Central memory CD4-positive, alpha-beta T cell (primary cell): ENCODE measurements at places on chromosomes 6 and 20.
A peak's percentile ranks its signal among the peaks of the same experiment; 100 is the strongest.

GRCh38 chr6:71588490-71588889, 297.9 kb upstream of the RIMS1 start:
- DNase-seq, result no peak

GRCh38 chr6:36129941-36130666, at the start of gene MAPK13:
TSS of gene MAPK13 (plus strand) at chr6:36130513. CDS start at chr6:36130583, 70 bp downstream.
- DNase-seq, result no peak

DNA sequence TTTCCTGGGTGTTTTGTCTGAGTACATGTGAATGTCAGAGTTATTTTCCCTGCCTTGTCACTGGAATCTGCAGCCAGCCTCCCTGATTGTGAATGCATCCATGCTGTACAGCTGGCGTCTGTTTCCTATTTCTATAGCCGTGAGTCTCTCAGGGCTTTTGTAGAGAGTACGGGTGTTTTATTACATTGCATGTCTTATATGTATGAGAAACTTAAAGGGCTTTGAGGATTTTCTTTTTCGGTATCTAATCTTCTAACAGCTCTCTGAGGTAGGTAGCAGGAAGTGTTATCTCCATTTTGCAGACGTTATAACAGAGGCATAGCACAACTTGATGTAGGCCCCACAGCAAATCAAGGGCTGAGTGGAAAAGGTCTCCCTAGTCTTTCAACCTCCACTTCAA, 272.9 kb downstream of the PRL start:
- DNase-seq, result no peak

GRCh38 chr6:52983159-52983848, 11.8 kb downstream of the GSTA4 start:
- DNase-seq, result no peak

DNA sequence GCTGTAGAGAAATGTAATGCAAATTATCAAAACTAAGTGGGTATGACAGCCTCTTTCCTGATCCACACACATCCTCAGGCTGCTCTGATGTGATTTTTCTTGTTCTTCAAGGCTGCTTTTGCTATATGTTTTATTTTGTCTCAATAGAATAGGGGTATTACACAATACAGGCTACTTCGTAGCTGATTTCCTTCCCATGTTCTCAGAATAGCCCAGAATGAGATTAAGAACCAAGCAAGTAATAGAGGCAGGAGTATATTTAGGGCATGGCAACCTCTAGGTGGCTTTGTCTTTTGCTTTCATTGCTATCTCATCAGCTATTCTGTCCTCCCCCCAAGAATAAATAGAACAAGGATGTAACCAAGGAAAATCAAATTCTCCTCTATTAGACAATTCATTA, 241.8 kb downstream of the ALDH8A1 start:
- DNase-seq, result no peak

DNA sequence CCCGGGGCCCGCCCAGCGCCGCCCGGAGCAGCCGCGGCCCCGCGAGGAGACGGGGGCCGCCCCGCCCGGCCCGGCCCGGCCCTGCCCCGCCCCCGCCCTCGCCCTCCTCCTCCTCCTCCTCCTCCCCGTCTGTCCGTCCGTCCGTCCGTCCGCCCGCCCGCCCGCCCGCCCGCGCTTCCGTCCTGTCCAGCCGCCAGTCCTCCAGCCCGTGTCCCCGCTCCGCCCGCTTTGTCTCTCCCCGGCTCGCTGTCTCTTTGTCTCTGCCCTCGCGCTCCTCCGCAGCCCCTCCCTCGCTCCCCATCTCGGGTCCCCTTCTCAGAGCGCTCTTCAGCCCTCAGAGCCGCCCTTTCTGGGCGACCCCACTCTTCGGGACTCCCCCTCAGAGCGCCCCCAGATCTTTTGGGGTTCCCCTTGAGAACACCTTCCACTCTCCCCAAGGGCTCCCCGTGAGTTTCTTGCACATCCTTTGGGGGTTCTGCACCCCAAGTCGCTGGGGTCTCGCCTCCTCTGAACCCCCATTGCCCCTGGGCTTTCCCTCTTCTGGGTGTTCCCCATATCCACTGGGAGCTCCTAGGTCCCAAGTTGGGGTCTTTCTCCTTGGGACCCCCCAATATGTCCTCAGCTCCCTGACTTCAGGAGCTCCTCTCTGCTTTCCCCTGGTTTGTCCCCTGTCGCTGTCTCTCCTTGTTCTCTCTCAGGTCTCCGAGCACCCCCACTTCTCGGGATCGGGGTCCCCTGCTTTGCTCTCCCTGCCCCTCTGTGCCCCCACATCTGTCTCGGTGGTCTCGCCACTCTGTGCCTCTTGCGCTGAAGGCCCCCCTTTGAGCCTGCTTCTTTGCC, 79.5 kb upstream of the MYL9 start:
- peak; percentile 31 for DNase-seq

DNA sequence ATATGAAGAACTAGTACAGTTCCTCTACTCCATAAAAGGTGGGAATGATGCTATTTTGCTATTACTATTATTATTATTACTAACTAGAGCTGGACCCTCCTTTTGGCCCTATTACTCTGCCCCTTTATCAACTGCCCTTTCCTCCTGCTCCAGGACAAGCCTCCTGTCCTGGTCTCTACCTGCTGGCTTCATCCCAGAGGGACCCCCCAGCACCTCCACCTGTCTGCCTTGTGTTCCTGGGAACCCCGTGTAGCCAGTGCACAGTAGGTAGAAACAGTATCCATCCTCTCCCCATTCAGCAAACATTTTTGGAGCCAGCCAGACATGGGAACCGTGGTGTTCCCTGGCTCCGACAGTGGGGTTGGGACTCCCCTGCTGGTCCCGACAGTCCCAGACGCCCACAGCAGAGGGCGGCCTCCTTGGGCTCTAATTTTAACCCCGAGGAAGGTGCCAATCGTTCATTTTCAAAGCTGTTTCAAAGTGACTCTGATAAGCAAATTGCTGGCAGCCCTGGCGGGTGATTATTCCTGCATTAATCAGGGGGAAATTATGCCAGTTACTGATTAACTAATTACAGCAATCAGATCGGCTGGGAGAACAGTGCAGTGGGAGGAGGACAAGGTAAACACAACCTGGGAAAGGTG, 44.2 kb upstream of the MDGA1 start:
- DNase-seq, result no peak

GRCh38 chr20:8971669-8972316, 97.1 kb upstream of the PLCB4 start:
- no peak for DNase-seq

DNA sequence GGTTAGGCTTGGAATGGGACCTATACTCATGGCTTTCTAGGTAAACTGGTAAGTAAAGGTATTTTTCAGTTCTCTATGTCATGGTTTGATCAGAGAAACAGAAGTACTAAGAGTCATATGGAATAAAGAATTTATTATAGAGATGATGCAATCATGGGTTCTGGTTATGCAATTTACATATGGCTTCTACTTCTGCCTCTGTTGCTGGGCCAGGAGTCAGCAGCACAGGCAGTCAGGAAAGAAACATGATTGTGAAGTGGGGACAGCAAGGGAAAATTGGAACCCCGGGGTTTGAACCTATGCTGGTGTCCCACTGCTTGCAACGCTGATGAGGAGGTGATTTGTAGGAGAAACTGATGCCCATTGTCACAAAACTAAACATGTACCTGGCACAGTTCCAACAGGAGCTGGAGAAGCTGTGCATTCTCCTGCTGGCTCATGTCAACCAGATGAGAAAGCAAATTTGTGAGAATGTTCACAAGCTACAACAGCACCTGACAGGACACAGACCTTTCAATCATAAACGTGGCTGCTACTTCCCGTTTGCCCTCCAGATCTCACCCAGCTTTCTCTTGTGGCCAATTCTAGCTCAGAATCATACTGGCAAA, 887.1 kb downstream of the TFAP2A start:
- no peak for DNase-seq

- DNase-seq, result no peak
Observed at GRCh38 chr6:167152862-167153261, 4.9 kb downstream of the GPR31 start.

GRCh38 chr6:120378582-120379220, 955.6 kb downstream of the TBC1D32 start:
- no peak for DNase-seq

GRCh38 chr6:27495386-27496135, 22.7 kb upstream of the ZNF184 start:
- no peak for DNase-seq

- no peak for DNase-seq
Observed at GRCh38 chr20:5987383-5987782, 36.9 kb downstream of the MCM8 start.

DNA sequence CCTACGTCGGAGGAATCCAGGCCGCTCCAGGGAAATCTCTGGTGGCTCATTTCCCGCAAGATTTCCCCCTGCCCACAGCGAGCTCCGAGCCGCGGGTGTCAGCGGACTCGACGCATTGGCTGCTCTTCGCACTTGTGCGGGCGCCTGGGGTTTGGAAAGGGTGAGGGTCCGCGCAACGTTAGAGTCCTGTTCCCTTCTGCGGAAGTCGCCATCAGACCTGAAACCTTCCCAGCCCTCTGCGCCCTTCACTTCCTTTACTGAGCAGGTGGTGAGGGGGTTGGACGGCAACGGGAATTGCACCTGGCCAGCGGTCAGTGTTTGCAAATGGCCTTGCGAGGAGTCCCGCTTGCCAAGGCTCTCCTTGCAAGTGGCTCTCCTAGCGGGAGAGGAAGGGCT, 8.4 kb downstream of the PAX1 start:
- DNase-seq, result no peak

GRCh38 chr6:159107451-159108260, 61.5 kb upstream of the FNDC1 start:
- DNase-seq, result peak; percentile 64

DNA sequence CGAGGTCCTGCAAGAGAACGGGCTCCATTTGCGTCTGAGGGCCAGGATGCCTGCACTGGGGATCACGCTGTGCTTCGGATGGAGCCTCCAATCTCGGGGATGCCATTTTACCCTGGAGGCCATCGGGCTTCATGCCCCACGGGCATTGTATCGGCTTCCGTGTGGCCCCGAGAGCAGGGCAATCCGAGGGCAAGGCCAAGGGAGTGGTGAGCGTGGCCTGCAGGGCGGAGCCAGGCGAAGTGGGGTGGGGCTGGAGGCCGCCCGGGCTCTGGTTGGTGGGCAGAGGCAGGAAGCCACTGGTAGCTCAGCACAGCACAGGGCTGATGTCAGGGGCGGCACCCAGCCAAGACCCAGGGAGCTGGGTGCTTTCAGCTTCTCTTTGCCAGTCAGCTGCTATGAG, 57.5 kb upstream of the BHLHE23 start:
- DNase-seq, result no peak

GRCh38 chr6:51842804-51843378, 244.5 kb downstream of the PKHD1 start:
- DNase-seq, result no peak

- DNase-seq, result no peak
Observed at GRCh38 chr6:53295176-53295575, 53.6 kb downstream of the ELOVL5 start.

DNA sequence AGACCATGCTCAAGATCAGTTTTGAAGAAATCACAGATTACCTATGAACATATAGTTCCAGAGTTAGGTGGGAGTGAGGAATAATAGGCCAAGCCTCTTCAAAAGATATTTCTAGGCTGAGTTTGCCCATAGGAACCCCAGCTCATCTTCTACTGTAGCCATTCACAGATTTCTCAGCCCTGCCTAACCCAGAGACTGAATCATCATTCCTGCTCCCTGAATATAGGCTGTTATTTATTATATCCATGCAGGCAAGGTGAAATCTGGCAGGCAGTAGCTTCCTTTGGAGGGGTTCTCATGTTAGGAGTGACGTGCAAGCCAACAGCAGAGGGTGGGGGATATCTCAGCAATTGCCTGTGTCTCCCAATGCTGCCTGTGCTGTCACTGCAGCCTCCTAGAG, 25.6 kb upstream of the ADGRF4 start:
- DNase-seq, result no peak

- no peak for DNase-seq
Observed at GRCh38 chr6:158737710-158738615, 81.2 kb downstream of the EZR start.

DNA sequence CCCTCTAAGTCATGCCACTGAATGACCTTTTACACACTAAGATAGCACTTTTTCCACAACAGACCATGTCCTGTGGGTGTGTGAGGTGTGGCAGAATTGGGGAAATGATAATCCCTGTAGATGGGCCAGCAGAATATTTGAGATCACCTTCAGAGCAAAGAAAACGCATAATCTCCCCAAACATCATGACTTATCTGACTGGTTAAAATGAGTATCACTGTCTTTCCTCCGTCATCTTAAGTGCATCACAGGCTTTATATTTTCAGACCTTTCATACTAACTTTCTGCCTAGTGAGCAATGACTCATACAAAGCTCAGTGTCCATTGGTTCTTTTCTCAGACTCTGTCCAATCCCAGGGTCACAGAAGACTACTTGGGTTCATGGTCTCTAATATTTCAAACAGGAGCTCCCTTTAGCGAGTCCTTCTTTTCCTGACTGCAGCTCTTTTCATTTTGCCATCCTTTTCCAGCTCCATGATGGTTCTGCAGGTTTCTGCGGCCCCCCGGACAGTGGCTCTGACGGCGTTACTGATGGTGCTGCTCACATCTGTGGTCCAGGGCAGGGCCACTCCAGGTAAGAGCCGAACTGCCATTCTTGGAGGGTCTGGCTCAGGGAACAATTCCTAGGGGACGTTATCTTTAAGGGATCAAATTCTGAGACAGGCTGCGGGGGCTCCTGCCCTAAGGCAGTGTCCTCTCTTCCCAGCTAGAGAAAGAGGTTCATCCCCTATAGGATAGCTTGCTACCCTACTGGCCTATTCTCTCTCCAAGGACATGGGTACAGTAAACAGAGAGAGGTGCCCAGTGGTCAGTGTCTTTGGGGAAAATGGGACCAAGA, at the start of gene HLA-DPB1:
Gene HLA-DPB1, plus strand, starts transcription at position 423 of the 838 bp plus-strand sequence. Its CDS starts 52 bp downstream, at position 475.
- peak; percentile 57 for DNase-seq

- DNase-seq, result no peak
Observed at GRCh38 chr20:61106438-61106837, 145.6 kb upstream of the CDH4 start.

GRCh38 chr6:35905841-35906498, 14.9 kb downstream of the SRPK1 start:
- no peak for DNase-seq

DNA sequence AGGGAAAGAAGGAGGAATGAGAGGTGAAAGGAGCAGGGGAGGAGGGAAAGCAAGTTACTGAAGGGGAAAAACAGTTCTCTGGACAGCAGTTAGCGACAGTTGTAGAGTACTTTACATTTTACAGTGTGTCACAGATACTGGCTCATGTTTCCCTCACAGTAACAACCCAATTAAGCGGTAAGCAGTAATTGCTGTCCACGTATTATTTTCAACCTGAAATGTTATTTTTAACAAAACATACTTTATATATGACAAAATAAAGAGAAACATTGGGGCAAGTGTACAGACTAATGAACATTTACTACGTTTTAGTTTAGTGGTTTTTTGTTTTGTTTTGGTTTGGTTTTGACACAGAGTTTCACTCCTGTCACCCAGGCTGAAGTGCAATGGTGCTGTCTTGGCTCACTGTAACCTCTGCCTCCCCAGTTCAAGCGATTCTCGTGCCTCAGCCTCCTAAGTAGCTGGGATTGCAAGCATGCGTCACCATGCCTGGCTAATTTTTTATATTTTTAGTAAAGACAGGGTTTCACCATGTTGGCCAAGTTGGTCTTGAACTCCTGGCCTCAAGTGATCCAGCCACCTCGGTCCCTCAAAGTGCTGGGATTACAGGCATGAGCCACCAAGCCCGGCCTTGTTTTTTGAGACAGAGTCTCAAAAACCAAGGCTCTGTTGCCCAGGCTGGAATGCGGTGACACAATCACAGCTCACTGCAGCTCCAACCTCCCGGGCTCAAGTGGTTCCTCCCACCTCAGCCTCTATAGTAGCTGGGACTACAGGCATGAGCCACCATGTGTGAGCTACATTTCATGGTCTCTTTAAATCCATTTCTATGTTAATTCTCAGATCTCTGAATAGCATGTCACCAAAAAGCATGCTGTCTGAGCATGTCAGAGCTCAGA, 22.6 kb upstream of the BTN3A2 start:
- no peak for DNase-seq

- DNase-seq, result no peak
Observed at GRCh38 chr6:133242637-133243585, 1.8 kb downstream of the EYA4 start.
